ENCODE measurements at places on chromosomes 4 and X.

GRCh38 chr4:57119054-57119651 lies 9.0 kb upstream of the IGFBP7 start:
- no peak for DNase-seq

GRCh38 chr4:2961811-2962441 lies 1.3 kb downstream of the NOP14 start:
- peak; percentile 84 for DNase-seq

DNA sequence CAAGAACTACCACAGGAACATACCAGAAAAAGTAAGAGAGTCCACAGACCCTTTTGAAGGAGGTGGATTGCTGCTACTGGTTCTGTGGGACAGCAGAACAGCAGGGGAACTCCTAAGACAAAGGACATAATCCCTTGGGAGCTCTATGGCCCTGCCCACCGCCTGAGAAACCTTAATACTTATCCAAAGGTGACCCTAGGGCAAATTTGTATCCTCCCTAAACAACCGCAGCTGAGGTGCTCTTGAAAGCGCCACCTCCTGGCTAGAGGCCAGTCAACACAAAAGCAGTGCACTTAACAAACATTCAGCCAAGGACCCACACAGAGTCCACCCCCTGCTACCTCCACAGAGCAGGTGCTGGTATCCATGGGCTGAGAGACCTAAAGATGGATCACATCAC lies 136.8 kb downstream of the ADAM29 start:
- DNase-seq: no peak

- no peak for DNase-seq
Observed at GRCh38 chr4:143514169-143514495, 630 bp downstream of the SMARCA5 start.

DNA sequence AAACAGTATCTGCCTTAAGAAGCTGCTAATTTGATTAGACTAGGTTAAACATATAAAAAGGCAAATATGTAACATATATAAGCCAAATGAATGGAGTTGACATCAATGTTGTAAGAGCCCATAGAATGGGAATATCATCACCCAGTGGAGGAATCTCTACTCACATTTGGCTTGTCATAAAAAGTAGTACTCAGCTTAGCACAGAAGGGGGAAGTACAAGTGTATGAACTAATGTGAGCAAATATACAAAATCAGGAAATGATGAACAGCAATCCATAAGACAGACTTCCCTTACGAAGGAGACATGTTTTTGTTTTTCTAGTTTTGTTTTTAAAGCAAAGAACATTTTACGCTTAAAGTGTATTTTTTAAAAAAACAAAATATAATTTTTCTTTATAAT lies 74.9 kb downstream of the MAB21L2 start:
- no peak for DNase-seq

DNA sequence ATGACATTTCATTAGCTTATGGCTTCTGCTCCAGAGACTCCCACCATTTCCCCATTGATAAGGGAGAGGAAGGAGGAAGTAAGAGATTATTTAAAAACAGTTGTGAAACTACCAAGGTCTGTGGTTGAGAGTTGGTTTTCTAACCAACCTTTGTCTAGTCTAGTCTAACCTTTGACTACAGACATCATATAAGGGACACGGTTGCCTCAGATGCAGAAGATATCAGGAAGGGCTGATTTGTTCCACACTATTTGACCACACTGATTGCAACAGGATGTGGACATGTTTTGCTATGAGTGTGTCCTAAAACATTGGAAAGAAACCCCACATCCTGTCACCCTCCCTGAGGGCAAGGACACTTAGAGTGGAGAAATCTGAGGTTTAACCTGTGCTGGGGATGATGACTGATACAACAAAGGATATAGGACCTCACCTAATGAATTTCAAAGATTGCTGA lies 53.0 kb downstream of the COQ2 start:
- DNase-seq: peak; percentile 51

DNA sequence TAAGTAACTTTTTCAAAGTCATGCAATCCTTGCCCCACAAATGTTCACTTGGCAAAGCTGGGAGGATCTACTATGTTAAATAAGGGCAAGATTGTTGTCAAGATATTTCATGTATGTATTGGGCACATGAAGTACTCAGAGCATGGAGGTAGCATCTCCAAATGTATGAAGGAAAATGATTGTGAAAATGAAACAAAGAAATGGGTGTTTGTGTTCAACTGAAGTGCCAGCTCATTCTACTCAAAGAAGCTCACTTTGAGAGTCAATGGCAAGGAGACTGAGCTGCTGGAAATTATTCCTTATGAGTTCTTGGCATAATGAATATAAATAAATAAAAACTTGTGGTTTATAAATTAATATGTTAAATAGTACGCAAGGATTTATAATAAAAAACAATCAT lies 124.5 kb upstream of the ARSJ start:
- DNase-seq: no peak

DNA sequence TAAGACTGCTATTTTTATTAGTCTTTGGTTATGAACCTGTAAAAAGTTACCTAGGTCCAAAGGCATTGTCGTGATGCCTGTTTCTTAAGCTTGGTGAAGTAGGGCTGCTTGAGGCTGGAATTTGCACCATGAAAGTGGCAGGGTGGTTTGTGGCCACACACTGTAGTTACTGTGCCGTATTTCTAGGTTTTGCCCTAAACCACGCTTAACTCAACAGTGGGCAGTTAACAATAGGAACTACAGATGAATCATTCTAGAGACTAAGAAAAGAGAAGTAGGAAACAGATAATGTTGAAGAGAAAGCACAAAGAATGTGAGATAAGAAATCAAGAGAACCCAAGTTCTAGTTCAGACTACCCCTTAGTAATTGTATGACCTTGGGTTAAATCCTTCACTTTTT lies 11.5 kb downstream of the ETNPPL start:
- no peak for DNase-seq

GRCh38 chr4:184262901-184263300 lies 45.2 kb upstream of the ENPP6 start:
- peak; percentile 44 for DNase-seq

- DNase-seq: no peak
Observed at GRCh38 chr4:173091362-173091761, 77.2 kb upstream of the GALNT7 start.

GRCh38 chr4:120236873-120237272 lies 170.2 kb upstream of the MAD2L1 start:
- no peak for DNase-seq

- no peak for DNase-seq
Observed at GRCh38 chr4:2132438-2132837, 73.3 kb downstream of the NAT8L start.

DNA sequence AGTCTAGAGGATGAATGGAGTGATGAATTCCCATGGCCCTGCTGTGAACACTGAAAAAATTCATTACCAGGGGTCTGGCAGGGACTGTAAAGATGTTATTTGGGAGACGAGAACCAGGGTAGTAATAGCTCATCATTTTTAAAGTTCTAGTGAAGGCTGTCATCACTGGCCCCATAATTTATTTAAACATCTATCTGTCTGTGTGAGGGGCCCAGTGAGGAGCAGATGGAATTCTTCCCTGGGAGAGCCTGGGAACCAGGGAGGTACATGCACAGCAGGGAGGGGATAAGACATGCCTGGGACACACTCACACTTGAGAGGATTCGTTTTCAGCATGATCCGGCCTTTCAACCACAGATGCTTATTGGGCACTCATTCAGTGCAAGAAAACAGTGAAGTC lies 162.0 kb downstream of the PDGFRA start:
- DNase-seq: no peak

- no peak for DNase-seq
Observed at GRCh38 chr4:18227880-18228279, 206.3 kb upstream of the LCORL start.

DNA sequence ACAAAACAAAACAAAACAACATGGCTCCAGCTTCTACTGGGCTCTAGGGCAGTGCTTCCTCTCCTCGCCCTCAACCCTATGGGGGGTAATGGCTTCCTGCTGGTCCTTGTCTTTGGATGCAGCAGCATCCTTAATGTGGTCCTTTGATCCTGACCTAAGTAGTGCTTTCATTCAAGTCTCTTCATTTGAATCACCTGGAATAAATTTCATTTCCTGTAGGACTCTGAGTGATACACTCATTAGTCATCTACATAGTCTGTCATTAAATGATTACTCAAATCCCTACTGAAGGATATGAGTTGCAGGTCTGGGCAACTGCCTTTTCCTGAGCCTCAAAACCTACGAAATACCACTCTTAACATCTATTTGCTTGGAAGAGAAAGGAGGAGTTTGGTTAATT lies 54.5 kb downstream of the RHOH start:
- no peak for DNase-seq
